ENCODE measurements at places on chromosomes 1 and 21. TPM values are rescaled to one million over a fixed set of nuclear protein-coding genes. Genes with fewer than 3 reads are reported as not detected.

The AVPR1B gene
- total RNA-seq, result not detected

The ZNF670 gene
- total RNA-seq, result 3.9 TPM

The RHCE gene
- not detected for total RNA-seq

The RHEX gene
- total RNA-seq, result 75.1 TPM

The PTGER3 gene
- 0.10 TPM for total RNA-seq

The ITPKB gene
- 11.8 TPM for total RNA-seq

The ARMH1 gene
- total RNA-seq, result 4.7 TPM

The C1orf94 gene
- total RNA-seq, result not detected

DNA sequence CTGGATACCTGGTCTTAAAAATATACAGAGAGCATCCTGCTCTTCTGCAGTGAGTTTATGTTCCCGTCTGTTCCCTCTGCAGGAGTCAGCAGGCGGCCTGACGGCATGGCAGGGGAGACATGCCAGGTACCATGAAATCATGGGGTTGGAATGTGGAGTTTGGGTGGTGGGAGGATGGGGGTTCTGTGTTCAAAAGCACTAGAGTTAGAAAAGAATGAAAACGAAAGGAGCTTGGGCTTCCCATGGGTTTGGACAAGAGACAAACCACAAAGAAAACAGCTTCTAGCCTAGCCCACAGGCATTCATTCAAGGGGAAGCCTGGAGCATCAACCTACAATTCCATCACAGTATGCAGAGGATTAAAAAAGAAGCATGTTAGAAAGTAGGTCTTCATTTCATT, 59.9 kb downstream of the WARS2 start:
- H3K27ac ChIP-seq, result no peak overlapping the region
- H3K36me3 ChIP-seq, result no peaks in the 10 kb centered on the region
- no peaks in the 10 kb centered on the region for H3K27me3 ChIP-seq
- H3K4me1 ChIP-seq, result peaks cover 14% of the 10 kb centered on the region
- DNase-seq, result peak; percentile 25

DNA sequence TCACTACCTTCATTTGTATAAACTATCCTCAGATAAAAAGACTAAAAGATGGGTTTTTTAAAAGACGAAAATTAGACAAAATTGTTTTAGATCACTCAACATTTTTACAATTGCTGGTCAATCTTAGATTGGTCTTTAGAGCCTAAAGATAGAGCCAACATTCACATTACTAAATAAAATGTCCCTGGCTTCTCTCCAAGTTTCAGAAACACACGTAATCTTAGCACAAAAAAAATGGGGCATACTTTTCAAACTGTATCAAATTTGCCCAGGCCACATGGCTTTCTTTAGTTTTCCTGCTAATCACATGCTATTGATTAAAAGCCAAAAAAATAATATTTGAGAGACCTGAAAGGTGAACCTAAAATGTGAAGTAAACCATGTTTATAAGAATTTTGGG, 288.1 kb downstream of the DPYD start:
- H3K36me3 ChIP-seq, result no peaks in the 10 kb centered on the region
- H3K27ac ChIP-seq, result no peak overlapping the region
- no peak overlapping the region for H3K4me3 ChIP-seq
- H3K27me3 ChIP-seq, result no peaks in the 10 kb centered on the region
- no peak for DNase-seq
- no peaks in the 10 kb centered on the region for H3K4me1 ChIP-seq

GRCh38 chr1:207807326-207807689, 55.5 kb downstream of the CD46 start:
- no peaks in the 10 kb centered on the region for H3K27me3 ChIP-seq
- peaks cover 28% of the 10 kb centered on the region for H3K36me3 ChIP-seq
- H3K4me1 ChIP-seq, result no peaks in the 10 kb centered on the region
- no peak overlapping the region for H3K27ac ChIP-seq

- peaks cover 8% of the 10 kb centered on the region for H3K36me3 ChIP-seq
- H3K27me3 ChIP-seq, result peaks cover 68% of the 10 kb centered on the region
- peaks cover 31% of the 10 kb centered on the region for H3K4me1 ChIP-seq
- peak overlapping the region; percentile 72 for H3K4me3 ChIP-seq
Observed at GRCh38 chr1:203126151-203126865, 1.2 kb upstream of the ADORA1 start.

DNA sequence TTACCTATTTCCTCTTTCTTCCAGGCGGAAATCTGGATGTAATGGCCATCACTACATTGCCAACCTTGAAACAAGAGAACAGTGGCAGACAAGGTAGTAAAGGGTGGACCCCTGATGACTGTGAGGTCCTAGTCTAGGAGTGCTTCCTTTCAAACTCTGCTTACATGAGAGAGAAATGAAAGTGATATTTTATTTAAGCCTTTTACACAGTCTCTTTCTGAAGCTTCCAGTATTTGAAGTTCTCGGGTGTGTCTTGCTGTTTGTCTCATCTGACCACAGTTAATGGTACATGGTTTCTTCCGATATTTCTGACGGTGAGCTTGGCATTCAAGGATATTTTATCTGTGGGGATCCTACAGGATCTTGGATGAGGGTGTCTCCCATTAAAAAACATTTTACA, 215.2 kb downstream of the SLC45A1 start:
- H3K27ac ChIP-seq, result no peak overlapping the region
- no peak for DNase-seq
- H3K4me3 ChIP-seq, result no peak overlapping the region
- no peaks in the 10 kb centered on the region for H3K36me3 ChIP-seq

- H3K36me3 ChIP-seq, result no peaks in the 10 kb centered on the region
- no peak for DNase-seq
- no peaks in the 10 kb centered on the region for H3K4me1 ChIP-seq
- peaks cover 82% of the 10 kb centered on the region for H3K27me3 ChIP-seq
- no peak overlapping the region for H3K27ac ChIP-seq
Observed at GRCh38 chr1:119440721-119441307, 25.9 kb downstream of the HSD3B2 start.

DNA sequence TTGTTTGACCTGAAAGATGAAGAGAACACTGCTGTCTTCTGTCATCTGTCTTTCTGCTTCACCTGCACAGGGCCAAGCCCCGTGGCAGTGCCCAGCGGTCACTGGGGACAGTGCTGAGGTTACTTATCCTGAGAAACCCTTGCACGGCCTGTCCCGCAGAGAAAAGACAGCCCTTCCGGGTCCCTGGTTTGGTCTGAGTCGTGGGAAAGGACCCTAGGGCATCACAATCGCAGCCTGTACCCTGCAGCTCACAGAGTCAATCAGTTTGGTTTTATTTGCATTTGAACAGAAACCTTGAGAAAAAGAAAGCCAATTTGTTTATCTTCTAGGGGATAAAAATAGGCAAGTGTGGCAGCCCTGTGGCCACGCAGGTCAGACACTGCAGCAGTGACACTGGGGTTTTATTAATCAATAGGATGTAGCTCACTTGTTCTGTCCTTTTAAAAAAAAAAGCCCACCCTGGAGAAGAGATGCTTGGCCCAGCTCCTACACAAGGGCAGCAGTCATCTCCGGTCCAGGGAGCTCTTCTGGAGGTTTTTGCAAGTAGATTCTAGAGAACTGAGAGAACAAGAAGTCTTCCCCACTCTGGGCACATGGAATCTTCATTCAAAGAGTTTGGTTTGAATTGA, 120.0 kb downstream of the PEX14 start:
- H3K36me3 ChIP-seq, result no peaks in the 10 kb centered on the region

GRCh38 chr21:43932005-43932404, 67.0 kb downstream of the AGPAT3 start:
- no peaks in the 10 kb centered on the region for H3K4me1 ChIP-seq
- H3K36me3 ChIP-seq, result no peaks in the 10 kb centered on the region
- no peak for DNase-seq
- no peak overlapping the region for H3K4me3 ChIP-seq
- no peaks in the 10 kb centered on the region for H3K27me3 ChIP-seq
- no peak overlapping the region for H3K27ac ChIP-seq

DNA sequence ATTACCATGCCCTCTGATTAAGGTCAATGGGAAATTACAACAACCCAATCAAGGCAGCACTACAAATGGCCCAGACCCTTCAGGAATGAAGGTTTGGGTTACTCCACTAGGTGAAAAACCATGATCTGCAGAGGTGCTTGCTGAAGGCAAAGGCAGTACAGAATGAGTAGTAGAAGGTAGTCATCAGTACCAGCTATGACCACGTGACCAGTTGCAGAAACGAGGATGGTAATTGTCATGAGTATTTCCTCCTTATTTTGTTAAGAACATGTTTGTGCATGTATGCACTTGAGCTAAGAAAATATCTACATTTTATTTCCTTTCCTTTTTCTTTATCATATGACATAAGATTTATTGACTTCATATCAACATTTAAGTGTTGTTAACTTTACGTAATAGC, 607.1 kb downstream of the KCNT2 start:
- no peak overlapping the region for H3K4me3 ChIP-seq
- H3K27ac ChIP-seq, result peak overlapping the region; percentile 43
- no peak for DNase-seq

DNA sequence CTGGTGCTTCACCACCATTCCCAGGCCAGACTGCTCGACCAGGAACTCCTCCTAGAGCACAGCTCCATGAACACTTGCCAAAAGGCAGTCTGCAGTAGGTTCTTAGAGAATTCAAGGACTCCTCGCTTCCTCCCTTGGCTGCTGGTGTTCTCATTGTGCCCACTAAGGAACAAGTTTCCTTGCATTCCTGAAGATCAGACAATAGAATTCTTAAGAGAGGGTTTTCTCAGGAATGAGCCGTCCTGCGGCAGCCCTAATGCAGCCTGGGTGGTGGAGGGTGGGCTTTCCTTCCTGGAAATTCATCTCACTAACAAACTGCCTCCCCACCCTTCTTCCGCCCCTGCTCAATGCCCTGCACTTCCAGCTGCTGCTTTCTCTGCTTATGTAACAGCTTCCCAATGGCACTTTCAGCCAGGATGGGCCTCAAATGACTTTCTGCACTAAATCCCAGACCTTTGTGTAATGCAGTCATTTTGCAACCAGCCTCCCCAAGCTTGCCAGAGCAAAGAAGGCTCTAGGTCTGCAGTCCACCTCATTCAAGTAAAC, 287.9 kb downstream of the PLPP3 start:
- H3K27ac ChIP-seq, result no peak overlapping the region
- H3K4me1 ChIP-seq, result peaks cover 9% of the 10 kb centered on the region
- no peak for DNase-seq
- no peaks in the 10 kb centered on the region for H3K36me3 ChIP-seq

DNA sequence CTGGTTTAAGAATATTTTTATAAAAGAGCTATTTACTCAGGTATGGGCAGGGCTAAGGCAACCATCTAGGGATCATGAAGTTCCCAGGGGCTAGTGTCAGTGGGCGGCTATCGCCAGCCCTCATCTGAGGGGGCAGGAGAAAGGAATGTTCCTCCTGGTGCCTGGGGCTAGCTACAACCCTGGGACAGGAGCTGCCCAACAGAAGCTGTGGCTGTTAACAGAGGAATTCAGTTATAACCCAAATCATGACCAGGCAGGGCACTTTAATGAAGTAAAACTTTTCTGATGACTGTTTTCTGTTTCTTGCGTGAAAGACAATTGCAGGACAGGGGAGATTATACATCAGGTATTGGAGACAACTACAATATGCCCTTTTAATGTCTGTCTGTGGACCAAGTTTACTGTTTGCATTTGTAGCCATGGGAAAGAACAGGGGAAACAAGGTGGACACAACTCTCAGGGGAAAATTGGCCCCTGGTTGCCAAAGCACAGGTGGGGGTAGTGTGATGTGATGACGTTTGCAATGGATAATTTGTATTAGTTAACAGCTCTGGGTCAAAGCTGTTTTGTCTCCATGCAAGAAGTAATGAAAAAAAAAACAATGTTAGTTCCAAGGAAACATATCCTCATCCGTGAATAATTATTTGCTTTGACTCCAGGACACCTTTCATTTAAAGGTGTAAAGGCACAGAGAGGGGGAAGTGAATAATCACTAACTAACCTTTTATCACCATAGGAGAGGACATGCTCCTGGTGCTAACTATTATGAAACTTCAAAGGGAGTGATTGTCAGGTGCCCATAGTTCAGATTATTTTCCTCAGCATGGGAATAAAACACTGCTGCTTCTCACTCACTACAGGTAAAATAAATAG, 105.2 kb downstream of the TSEN15 start:
- H3K4me1 ChIP-seq, result peaks cover 27% of the 10 kb centered on the region
- H3K27me3 ChIP-seq, result no peaks in the 10 kb centered on the region
- peaks cover 9% of the 10 kb centered on the region for H3K36me3 ChIP-seq
- H3K27ac ChIP-seq, result no peak overlapping the region

DNA sequence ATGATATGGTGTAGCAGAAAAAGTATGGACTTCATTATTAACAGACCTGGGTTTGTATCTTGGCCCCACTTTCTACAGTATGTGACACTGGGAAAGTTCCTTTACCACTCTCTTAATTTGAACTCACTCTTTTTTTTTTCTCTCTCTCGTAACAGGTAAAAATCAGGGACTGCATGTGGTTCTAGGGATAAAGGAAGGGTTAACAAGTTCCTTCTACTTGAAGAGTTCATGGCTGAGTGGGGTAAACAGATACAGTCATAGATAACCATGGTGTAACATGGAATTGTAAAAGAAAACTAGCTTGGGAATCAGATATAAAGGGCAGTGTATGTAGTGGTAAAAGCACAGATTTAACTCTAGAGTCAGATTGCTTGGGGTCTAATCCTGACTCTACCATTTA, 21.2 kb downstream of the ZYG11B start:
- H3K27ac ChIP-seq, result no peak overlapping the region
- no peaks in the 10 kb centered on the region for H3K36me3 ChIP-seq
- peaks cover 22% of the 10 kb centered on the region for H3K4me1 ChIP-seq
- H3K27me3 ChIP-seq, result no peaks in the 10 kb centered on the region

- no peak for DNase-seq
- H3K4me1 ChIP-seq, result peaks cover 7% of the 10 kb centered on the region
- H3K36me3 ChIP-seq, result no peaks in the 10 kb centered on the region
- peaks cover 13% of the 10 kb centered on the region for H3K27me3 ChIP-seq
Observed at GRCh38 chr1:232743999-232744398, 61.2 kb upstream of the MAP10 start.

DNA sequence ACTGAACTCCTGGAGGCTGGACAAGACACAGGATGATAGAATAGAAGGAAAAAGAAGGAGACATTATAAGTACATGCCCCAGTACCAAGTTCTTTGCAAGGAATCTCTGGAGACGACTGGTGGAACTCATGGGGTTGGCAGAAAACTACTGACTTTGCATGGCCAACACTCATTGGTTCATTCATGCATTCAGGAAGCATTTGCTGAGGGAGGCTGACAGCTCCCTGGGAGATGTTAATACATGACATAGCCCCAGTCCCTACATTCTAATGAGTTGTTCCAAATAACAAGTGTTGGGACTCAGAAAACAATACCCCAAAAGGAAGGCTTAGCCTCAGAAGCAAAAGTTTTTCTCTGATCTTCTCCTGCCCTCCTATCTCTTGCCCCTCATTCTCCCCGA, 172.8 kb upstream of the IRF2BP2 start:
- H3K4me1 ChIP-seq, result no peaks in the 10 kb centered on the region
- H3K36me3 ChIP-seq, result no peaks in the 10 kb centered on the region
- no peak overlapping the region for H3K27ac ChIP-seq
- H3K4me3 ChIP-seq, result no peak overlapping the region
- DNase-seq, result no peak
- H3K27me3 ChIP-seq, result no peaks in the 10 kb centered on the region

- no peak for DNase-seq
- no peaks in the 10 kb centered on the region for H3K27me3 ChIP-seq
- H3K27ac ChIP-seq, result no peak overlapping the region
- peaks cover 15% of the 10 kb centered on the region for H3K4me1 ChIP-seq
- H3K36me3 ChIP-seq, result no peaks in the 10 kb centered on the region
Observed at GRCh38 chr1:184624051-184624450, 130.6 kb downstream of the EDEM3 start.

Data from Calu3 (cell line).